ENCODE measurements at places on chromosomes 13 and 19.
A peak's percentile ranks its signal among the peaks of the same experiment; 100 is the strongest.

GRCh38 chr13:33125821-33126570, 109.8 kb downstream of the KL start:
- no peak for DNase-seq

DNA sequence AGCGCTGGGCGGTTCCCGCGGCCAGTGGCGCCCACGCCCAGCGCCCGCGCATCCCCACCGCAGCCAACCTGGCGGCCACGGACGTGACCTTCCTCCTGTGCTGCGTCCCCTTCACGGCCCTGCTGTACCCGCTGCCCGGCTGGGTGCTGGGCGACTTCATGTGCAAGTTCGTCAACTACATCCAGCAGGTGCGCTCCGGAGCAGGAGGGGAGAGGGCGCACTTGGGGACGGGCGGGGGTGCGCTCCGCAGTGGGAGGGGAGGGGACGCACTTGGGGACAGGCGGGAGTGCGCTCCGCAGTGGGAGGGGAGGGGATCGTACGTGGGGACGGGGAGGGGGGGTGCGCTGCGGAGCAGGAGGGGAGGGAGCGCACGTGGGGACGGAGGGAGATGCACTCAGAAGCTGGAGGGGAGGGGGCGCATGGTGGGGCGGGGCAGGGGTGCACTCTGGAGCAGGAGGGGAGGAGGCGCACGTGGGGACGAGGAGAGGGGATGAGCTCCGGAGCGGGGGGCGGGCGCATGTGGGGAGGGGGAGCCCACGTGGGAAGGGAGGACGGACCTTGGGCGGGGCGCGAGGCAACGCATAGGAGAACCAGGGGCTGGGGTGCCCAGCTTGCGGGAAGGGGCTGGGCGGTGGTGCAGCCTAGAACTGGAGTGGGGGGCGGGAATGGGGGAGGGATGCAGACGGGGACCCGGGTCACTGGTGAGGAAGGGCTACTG, 1.5 kb downstream of the KISS1R start:
- no peak for DNase-seq

GRCh38 chr19:41226874-41227390, 7.9 kb downstream of the AXL start:
- no peak for DNase-seq

- DNase-seq: no peak
Observed at GRCh38 chr13:112143046-112143752, 76.2 kb downstream of the SOX1 start.

- DNase-seq: no peak
Observed at GRCh38 chr13:33730147-33730546, 87.8 kb upstream of the RFC3 start.

DNA sequence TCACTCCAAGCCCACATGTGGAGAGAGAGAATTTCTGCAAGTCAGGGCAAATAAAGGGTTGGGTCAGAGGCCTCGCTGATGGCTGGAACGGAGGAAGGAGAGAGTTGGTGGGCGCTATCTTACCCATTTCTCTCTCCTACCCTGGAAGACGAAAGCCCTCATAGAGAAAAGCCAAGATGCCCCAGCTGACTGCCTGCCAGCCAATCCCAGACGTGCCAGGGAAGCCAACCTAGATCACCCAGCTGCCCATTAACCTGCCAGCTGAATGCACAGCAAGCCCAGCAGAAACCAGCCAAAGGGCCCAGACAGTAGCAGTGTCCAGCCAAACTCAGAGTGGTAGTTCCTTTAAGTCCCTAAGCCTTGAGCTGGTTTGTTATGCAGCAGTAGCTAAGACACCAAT, 167.0 kb upstream of the ZNF507 start:
- no peak for DNase-seq

DNA sequence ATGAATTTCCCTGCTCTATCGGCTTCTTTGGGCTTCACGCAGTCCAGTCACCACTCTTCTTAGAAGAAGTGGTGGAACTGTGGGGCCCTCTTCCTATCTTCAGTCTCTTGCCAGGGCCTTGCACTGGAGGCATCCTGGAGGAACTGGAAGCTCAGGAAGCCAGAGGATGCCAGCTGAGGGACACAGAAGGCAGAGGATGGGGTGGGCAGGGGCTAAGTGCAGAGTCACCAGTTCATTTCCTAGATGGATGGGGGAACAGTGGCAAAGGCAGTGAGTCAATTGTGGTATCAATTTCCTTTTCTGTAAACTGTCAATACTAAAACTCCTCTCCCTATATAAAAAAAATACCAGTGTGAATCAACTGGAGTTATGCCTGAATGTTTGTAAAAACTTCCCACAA, 419.7 kb downstream of the KLF12 start:
- DNase-seq: no peak

GRCh38 chr13:24038841-24039330, 121.6 kb upstream of the SPATA13 start:
- no peak for DNase-seq

GRCh38 chr13:44762911-44763310, 186.8 kb upstream of the TSC22D1 start:
- DNase-seq: no peak

DNA sequence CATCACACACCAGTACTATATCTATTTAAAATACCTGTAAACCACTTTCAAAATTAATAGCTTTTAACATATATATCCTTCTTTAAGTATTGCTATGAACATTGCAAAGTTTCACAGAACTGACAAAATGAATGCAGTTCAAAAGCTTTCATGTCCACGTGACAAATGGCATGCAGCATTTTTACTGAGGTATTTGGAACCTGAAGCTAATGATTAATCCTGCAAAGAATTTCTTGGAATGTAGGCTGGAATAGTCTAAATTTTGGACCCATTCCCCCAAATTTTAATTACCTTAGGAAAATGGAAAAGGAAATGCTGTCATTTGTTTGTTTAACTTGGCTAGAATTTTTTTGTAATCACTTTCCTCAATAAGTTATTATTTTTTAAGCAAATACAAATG, 423.8 kb upstream of the GPC6 start:
- no peak for DNase-seq

GRCh38 chr13:93726173-93726957, 499.8 kb downstream of the GPC6 start:
- DNase-seq: no peak

- DNase-seq: no peak
Observed at GRCh38 chr19:37920591-37921450, 13.8 kb downstream of the SIPA1L3 start.

DNA sequence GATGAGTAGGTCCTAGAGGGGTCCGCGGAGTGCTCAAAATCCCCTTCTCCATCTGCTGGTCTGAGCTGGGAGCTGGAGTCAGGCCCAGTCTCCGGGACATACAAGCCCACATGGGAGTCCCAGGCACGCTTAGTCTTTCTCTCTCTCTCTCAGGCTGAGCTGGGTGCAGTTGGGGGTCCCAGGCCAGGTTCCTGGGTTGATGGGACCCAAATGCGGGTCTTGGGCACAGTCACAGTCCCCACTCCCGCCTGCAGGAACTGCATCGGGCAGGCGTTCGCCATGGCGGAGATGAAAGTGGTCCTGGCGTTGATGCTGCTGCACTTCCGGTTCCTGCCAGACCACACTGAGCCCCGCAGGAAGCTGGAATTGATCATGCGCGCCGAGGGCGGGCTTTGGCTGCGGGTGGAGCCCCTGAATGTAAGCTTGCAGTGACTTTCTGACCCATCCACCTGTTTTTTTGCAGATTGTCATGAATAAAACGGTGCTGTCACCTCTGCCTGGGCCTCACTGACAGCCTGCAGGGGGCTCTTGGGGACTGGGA, 23.8 kb downstream of the CYP4F12 start:
- DNase-seq: no peak

DNA sequence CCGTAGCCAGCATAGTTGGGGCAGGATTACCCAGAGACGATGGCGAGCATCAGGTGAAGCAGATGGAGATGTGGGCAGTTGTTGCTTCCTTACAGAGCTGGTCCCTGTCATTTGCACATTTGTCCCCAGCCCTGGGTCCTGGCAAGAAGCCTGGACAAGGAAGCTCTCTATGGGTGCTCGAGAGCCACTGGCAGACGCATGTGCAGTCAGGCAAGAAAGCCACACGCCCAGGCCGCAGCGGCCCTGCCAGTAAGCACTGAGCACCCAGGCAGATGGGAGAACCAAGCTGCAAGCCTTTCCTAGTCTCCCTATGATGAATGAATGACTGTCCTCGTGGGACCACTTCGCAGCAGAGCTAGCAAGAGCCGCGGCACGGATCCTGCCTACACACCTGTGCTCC, 182.8 kb downstream of the FOXO1 start:
- DNase-seq: no peak

GRCh38 chr13:93262729-93263345, 36.2 kb downstream of the GPC6 start:
- no peak for DNase-seq

DNA sequence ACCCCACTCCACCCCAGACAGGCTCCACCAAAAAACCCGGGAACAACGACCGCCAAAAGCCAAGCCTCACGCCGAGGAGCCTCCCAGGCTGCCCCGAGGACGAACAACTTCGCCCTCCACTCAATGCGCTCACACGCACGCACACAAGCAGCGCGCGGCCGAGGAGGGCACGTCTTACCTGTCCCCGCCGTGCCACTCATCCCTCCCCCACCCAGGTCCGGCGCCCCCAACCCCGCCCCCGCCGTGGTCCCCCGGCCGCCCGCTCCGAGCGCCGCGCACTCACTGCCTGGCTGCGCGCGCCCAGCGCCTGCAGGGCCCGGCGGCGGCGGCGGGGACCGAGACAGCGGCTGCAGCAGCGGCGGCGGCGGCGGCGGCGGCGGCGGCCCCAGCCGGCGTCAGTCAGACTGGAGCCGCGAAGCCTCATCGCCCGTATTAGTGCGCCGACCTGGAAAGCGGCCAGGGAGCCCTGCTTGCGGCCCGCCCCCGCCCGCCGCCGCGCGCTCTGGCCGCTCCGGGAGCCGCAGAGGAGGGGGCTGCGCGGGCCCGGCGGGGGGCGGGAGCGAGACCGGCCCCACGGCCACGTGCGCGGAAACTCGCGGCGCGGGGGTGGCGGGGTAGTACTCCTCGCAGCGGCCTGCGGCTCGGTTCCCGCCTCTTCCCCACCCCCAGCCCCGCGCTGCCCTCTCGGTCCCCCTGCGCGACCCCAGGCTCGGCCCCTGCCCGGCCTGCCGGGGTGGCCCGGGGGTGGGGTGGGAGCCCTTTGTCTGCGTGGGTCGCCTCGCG, at the start of gene SMAD9:
Gene SMAD9 (minus strand): TSS at position 406 of the 783 bp plus-strand sequence. CDS start 40,549 bp downstream, outside the sequence.
- DNase-seq: peak; percentile 5

GRCh38 chr19:12983542-12984142, 11.6 kb upstream of the NFIX start:
- DNase-seq: peak; percentile 60

DNA sequence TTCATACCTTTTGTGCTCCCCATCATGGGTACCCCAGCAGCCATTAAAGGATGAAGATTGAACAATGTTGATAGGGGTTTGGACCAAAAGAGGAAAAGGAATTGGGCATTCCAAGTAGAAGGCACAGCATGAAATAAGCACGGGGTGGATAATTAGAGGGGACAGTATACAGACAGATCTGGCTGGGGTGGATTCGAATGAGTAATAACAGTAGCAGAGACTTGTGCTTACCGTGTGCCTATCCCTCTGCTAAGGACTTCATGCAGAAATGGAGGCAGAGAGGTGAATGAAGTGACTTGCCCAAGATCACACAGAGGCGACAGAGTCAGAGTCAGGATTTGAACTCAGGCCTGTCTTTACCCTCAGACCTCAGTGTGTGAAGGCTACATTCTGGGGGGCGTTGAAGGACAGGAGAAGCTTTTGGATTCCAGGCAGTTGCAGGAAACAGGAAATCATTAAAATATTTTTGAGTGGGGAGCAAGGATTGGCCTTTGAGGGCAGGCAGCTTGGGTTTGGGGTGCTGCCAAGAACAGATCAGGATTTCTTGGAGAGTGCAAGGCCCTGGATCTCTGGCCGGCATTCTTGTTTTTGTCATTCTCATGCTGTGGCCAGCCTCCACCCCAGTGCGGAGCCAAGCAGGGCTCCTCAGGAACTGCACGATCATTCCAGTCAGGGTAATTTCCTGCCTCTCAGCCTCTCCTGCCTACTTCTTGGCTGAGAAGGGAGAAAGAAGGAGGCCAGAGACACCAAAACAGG, 18.7 kb downstream of the PAF1 start:
- no peak for DNase-seq

DNA sequence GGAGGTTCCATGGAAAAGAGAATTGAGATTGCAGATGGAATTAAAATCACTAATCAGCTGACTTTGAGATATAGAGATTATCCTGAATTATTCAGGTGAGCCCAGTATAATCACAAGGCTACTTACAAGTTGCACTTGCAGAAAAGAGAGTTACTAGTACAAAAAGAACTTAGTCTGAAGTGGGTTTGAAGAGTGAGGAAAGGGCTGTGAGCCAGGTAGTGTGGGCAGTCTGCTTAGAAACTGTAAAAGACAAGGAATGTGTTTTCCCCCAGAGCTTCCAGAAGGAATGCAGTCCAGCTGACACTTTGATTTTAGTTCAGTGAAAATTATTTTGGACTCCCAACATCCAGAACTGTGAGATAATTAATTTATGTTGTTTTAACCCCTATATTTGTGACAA, 285.4 kb upstream of the GPC6 start:
- no peak for DNase-seq

DNA sequence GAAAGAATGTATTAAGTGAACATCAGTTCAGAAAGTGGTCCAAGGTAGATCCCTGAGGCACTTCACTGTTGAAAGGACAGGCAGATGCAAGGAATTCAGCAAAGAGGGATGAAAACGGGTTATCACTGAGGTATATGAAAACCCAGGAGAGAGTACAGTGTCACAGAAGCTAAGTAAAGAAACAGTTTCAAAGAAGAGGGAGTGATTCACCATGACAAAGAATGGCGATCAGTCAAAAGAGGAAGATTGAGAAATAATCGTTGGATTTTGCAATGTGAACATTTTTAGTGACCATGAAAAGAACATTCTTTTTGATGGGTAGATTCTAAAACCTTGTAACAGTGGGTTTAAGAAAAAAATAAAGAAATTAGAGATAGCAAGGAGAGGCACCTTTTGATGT, 99.3 kb downstream of the EPSTI1 start:
- no peak for DNase-seq

GRCh38 chr13:33913829-33914228, 95.9 kb downstream of the RFC3 start:
- DNase-seq: no peak

DNA sequence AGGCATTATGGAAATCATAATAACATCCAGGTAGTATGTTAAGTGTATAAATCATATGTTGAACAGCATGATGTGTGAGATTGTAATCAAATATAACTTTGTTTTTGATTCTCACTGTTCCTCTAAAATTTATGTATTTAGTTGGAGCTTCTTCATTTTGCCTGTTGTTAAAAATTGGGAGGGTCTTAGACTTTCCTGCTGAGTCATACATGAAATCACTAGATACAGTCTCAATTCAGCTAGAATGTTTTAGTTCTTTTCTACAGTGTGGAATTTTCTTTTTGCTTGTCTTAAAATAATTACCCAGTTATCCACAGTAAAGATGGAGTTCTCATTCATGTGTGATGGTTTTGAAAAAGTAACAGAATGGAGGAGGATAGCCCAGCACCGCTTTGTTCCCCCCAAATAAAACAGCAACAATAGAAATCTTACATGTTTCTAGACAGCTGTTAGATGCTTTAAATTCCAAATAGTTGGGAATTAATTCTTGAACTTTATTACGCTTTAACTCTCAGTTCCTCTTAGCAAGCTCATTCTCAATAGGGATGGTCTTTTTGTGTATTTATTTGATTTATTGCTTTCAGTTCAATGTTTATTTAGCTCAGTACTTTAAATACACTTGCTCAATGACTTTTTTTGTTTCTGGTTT, 109.5 kb downstream of the PDS5B start:
- no peak for DNase-seq

Data from stimulated activated CD4-positive, alpha-beta T cell treated with anti-CD3 and anti-CD28 coated beads, Interleukin-15, amount 100 ng/mL, for 48 hours (primary cell).